CD4-positive, alpha-beta T cell treated with Interferon gamma for 1 hour (primary cell): ENCODE measurements at places on chromosomes 2 and 18.

DNA sequence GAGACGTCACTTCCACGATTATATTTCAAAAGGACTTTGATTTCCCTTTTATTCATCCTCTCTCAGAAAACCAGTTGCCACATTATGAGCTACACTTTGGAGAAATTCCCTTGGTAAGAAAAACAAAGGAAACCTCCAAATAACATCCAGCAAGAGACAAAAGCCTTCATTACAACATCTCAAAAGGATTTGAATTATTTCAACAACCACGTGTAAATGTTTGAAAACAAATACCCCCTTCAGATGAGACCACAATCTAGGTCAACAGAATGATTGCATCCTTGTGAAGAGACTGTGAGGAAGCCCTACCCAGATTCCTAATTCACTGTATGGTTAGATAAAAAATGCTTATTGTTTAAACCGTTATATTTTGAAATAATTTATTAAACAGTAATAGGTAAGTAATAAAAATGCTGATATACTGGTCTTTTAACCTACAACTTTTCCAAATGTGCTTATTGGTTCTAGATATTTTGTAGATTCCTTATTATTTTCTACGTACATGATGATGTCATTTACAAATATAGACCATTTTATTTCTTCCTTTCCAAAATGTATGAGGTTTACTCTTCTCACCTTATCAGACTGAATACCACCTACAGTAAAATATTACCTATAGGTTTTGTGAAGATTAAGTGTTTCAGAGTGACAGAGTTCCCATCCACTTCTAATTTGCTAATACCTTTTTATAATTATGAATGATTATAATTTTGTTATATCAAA, 922.7 kb upstream of the CHAC2 start:
- no peak for DNase-seq

- DNase-seq, result no peak
Observed at GRCh38 chr2:39688181-39688580, 22.5 kb downstream of the TMEM178A start.

DNA sequence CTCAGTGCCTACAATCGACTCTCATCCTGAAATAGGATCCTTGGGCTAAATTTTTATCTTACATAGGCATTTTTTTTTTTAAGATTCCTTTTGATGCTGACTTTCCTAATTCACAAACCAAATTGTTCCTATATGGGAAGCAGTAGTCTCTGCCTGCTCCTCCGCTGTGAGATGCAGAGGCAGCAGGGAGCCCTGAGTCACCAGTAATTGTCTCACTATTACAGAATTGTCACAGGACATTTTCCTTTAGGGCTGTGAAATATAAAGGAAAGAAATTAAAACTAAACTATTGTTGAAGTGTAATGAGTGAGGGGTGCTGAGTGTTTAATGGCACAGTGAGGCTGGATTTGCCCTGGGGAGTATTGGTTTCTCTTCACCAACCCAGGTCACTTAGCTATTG, 63.8 kb downstream of the MYO3B start:
- no peak for DNase-seq

GRCh38 chr2:71609441-71609840, 156.1 kb downstream of the DYSF start:
- no peak for DNase-seq

DNA sequence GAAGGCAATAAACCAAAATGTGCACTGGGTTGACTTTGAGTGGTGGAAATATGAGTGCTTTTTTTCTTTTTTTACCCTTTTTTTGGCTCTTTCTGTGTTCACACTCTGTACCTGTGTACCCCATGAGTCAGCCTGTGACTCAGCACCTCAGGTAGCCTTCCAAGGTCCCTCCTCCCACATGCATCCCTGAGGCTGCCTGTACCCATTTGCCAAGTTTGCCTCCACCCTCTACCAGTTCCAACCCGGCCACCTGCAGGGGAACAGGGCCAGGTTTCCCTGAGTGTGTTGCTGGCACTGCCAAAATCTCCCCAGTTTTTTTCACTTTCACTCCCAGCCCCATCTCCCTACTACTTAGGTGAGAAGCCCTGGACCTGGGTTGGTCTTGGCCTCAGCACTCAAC, 14.0 kb downstream of the CXCR1 start:
- no peak for DNase-seq

DNA sequence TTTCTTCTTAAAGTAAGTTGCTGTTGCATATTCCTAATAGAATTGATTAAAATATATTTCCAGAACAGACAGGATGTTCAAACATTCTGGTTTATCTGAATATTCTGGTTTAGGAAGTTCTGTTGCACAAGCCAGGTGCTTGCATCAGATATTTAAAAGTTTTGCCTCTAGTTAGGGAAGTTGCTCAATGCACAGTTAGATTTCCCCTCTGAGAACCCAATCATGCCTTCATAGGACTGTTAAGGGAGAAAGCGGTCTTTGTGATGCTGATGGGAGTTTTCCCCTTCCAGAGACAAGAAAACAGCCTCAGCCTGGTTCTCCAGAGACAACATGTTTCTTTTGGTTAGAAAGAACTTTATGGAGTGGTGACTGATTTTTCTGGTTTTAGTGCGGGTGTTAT, 65.6 kb upstream of the REV1 start:
- DNase-seq, result no peak

DNA sequence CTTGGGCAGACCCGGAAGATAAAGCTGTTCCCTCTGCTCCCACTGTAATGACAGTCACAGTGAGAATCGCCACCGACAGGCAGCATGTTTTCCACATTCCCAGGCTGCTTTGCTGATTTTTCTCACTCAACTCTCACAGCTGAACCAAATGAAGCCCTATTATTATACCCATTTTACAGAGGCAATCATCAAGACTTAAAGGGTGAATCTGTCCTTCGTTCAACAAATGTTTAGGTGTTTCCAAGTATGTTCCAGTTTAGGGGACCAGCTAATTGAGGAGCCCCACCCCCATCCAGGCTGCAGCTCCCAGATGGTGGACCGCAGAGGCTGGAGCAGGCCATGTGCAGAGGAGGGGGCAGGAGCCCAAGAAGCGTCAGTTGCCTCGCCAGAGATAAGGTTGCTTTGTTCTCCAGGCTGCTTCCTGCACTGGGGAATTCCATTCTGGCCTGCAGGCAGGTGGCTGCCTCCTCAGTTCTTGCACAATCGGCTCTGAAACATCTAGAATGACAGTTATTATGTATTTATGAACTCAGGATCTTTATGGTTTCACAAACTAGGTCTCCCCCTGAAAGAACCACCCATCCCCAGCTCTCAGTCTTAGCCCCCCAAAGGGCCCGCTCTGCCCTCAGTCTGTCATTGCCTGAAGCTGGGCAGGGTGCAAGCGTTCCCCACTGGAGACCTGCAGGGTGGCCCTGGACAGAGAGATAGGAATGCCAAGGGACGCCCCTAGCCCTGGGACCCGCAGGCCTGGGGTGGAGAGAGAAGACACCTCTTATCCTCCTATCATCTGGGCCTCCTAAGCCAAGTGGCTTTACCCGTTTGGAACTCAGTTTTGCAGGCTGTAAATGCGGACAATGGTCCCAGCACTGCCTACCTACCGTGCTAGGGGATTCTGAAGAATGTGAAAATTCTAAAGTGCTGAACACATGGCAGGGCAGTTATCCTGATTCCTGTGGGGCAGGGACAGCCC, 49.1 kb upstream of the MYCN start:
- no peak for DNase-seq

DNA sequence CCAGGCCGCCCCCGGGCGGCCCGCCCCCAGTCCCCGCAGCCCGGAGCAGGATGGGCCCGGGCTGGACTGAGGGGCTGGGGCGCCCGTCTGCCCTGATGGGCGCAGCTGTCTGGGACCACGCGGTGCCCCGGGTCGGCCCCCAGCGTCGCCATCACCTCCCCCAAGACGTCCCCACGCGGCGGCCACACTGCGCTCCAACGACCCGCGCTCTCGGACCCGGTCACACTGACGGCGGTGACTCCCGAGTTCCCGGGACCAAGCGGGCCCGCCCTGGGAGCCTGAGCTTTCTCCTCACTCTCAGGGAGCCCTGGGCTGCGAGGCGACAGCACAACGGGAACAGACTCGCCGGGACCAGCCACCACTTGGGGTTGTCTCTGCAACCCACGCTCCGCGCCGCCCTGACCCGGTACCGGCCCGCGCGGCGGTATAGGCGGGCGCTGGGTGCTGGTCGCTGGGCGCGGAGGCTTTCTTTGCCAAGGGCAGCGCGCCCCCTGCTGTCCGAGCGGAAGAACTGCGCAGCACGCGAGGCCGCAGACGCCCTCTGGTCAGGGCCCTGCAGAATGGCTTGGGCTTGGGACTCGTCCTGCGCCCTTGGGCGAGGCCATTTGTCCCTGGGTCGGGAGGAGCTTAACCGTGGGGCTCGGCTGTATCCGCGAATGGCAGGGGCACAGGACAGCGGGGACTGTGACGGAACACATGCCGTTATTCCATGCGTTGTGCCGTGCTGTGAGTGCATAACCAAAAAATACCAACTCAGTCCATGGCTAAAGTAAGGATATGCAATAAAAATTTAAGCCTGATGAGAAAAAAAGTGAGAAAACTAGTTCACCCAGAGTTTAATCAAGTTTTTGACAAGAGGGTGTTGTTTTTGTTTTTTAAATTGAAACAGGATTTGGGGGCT, 54.8 kb upstream of the ANKRD62 start:
- peak; percentile 70 for DNase-seq

- no peak for DNase-seq
Observed at GRCh38 chr2:165572151-165572550, 102.7 kb downstream of the CSRNP3 start.

GRCh38 chr2:140986456-140986855, 1144.4 kb downstream of the LRP1B start:
- DNase-seq, result no peak

- no peak for DNase-seq
Observed at GRCh38 chr18:50724751-50725151, 95.1 kb downstream of the MRO start.

DNA sequence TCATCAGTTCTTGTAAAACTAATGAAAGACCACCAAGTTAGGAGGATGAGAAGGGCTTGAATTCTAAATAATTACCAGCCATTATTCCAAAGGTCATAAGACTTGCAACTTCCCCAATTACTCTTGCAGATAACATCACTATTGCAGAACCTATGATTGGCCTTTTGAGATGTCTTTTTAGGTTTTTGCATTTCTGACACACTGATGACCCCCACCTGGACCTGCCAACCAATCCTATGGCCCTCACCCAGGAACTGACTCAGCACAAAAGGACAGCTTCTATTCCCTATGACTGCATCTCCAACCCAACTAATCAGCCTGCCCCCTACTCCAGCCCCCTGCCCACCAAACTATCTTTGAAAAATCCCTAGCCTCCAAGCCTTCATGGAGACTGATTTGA, 111.5 kb upstream of the COPS8 start:
- DNase-seq, result no peak

DNA sequence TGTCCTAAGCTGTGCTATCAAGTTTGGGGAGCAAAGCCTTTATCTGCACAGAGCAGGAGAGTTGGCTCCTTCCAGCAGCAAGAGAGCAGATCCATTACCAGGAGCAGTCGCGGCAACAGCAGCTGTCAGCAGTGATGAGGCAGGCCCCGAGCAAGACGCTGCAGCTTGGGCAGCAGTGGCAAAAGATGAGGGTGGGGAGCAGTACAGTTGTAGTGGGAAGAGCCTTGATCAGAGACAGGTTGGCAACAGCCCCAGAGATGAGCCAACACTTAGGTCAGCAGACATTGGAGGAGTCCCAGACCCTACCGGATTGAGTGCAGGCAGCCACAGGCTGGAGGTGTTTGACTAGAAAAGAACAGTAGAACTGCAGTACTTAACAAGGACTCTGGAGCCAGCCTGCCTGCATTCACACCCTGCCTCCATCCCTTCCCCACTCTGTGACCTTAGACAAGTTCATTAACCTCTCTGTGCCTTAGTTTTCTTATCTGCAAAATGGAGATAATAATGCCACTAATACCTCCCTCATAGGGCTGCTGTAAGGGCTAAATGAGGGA, 117.1 kb upstream of the SERTAD2 start:
- no peak for DNase-seq

DNA sequence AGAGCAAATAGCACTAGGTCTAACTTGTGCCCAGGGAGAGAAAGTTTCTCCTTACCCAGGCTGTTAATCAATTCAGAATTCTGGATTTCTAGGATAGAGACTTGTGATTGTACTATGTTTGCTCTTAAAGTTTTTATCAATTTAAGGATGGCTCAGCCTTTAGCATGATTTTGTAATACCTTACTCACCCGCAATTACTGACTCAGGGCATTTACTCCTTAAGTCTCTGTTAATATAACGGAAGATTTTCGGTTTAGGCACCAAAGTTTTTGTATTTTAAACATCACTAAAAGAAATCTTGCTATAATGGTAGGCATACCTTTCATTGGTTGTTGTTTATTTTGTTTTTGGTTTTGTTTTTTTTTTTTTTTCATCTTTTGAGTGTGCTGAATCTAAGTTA, 358.2 kb downstream of the RBM43 start:
- no peak for DNase-seq

DNA sequence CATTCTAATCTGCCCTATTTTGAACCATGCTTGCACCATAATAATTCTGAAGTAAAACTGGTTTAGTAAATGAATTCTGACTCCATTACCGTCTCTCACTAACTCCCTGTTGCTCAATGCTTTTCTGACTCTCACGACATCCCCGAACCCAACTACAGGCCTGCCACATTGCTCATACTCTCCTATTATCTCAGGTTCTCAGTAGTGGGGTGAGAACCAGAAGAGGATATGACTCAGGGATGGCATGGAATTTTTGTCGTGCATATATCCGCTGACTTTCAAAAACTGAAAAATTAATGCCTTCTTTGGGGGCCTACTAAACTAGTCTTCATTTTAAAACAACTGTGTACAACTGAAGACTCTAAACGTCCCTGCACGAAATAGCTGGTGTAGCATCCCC, 34.3 kb downstream of the NETO1 start:
- DNase-seq, result no peak

GRCh38 chr2:40719414-40719813, 267.5 kb upstream of the SLC8A1 start:
- no peak for DNase-seq

- DNase-seq, result no peak
Observed at GRCh38 chr2:81247648-81248047, 943.1 kb upstream of the LRRTM1 start.

DNA sequence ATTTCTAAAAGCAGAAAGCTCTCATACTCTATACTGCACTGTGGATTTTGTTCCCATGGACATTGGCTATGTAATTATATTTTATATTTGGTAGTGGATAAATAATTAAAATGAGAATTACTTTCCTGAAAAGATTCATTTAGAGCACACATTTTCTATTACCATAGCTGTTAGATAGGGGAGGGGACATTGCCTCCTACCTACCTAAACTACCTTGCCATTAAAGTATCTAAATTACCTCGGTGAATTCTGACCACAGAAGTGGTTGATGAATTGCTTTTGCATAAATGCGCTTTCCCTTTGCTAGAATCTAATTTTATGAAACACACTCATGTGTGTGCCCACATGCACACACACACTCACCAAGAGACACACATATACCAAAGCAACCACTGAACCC, 329.1 kb downstream of the MTX2 start:
- DNase-seq, result no peak

- DNase-seq, result no peak
Observed at GRCh38 chr2:208489687-208490086, 83.1 kb downstream of the PTH2R start.

- DNase-seq, result no peak
Observed at GRCh38 chr2:221243771-221244170, 328.3 kb downstream of the EPHA4 start.
